Activated T-helper 1 cell treated with anti-CD3 and anti-CD28 coated beads, Interleukin-2, amount 50 U/mL, for 16 hours (primary cell): ENCODE measurements at places on chromosomes 4 and X.

DNA sequence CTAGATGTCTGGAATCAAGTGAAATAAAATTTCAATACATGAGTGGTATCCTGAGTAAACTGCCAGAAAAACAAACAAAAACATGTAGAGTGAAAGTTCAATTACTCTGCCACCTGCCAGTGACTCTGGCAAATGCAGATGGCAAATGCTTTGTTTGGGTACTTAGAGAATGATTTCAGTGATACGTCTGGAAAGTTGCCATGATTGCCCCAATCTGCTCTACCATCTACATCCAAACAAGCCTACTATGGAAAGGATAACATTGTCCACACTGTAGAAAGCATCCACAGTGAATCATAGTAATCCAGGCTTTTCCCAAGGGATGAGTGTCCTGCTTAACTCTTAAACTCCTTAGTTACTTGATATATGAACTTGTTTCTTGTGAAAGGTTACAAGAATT is 3.4 kb downstream of the SPATA4 start:
- no peak for DNase-seq

DNA sequence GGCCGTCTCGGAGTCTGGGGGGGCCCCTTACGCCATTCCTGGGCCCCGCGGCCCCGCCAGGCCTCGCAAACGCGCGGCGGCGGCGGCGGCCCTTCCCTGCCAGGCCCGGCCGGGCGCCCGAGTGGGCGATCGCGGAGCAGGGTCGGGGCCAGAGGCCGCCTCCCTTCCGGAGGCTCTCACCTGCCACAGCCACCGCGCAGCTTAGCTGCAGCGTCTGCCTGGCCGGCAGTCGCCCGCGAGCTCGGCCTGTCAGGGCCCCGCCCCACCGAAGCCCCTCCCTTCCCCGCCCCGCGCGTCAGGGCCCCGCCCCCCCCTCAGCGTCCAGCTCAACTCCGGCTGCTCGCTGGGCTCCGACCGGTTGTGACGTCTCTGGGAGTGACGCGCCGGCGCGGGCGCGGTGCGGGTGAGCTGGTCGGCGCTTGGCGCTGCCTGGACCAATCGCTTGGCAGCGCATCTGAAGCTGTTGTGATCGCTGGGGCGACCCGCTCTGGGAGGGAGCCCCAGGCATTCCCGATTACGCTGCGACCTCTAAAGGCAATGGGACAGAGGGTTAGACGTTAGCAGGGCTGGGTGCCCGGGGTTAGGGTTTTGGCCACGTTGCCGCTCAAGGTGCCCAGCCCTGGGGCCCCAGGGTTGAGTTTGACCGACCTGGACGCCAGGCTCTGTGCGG is at the start of gene SLC10A3:
Gene SLC10A3, minus strand, starts transcription at position 216 of the 670 bp plus-strand sequence. CDS start 1,689 bp downstream, outside the sequence.
- DNase-seq: peak; percentile 82

DNA sequence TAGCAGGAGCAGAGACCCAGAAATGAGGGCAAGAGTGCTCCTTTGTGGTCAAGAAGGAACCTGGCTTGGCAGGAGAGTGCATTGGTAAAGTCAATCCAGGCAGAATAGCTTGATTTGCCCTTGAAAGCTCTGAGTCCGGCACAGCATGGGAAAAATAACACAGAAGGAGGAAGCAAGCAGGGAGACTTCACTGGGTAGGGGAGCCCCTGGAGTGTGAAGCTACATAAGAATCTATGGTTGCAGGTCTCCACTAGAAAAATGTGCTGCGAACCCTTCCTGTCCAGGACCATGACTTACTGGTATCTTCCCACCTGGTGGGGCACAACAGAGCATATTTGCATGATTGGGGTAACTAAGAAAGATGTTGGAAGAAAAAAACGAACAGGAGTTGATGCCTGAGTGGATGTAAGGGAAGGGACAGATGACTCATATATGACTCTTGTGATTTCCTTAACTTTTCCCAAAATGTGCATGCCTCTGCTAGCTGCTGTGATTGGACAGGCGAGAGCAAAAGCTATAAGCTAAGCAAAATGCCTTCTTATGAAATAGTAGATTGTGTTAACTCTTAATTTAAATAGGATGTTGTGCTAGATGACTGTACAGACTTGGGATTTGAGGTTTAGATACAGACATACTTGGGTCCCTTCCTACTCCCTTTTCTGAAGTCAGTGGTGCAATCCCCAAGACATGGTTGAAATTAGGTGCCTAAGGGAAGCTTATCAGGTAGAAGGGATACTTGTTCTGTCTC is 3.3 kb downstream of the IL13RA1 start:
- DNase-seq: no peak

DNA sequence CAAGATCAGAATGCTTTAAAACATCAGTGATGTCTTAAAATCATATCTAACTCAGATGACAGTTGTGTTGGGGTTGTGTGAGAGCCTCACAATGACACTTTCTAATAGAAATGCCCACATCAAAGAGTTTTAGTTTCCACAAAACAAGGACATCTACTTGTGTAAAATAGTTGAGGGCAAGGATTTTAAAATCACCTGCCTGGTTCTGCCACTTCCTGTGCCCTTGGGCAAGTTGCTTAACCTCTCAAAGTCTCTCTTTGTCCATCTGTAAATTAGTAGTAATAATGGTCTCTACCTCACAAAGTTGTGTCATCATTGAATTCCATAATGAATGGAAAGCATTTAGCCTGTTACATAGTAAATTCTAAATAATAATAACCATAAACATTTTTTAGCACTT is 41.9 kb upstream of the RELL1 start:
- no peak for DNase-seq

DNA sequence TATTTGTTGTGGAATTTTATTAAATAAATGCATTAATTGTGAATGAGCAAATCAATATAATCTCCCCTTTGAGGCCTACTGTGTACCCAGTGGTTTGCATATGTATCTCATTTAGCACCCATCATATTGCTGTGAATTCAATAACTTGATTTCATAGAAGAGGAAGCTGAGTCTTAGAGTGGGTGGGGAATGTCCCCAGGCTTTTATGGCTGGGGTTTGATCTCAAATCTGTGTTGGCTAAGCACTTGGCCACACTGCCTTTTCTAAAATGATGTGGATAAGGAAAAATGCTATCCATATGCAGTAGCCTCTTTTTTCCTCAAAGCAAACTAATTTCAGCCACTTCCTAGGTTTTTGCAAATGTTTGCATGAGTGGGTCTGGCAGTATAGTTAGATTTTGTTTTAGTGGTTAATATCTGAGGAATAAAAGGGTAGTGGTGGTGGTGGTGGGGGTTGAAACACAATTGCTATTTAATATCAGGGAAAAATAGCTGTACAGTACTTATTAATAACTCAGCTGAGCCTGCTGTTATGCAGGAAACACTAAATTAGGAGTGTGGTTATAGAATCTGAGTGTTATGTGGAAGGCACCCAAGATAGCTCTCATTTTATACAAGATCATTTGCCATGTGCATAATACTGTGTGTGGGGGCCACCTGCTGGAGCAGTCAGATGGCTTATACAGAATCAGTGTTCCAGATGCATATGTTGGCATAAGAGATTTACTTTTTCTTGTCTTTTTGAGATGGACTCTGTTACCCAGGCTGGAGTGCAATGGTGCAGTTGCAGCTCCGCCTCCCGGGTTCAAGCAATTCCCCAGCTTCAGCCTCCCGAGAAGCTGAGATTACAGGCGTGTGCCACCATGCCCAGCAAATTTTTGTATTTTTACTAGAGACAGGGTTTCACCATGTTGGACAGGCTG is 108.0 kb downstream of the TMEM131L start:
- peak; percentile 20 for DNase-seq

- DNase-seq: no peak
Observed at GRCh38 chr4:33930497-33930896, 2313.8 kb downstream of the ARAP2 start.

DNA sequence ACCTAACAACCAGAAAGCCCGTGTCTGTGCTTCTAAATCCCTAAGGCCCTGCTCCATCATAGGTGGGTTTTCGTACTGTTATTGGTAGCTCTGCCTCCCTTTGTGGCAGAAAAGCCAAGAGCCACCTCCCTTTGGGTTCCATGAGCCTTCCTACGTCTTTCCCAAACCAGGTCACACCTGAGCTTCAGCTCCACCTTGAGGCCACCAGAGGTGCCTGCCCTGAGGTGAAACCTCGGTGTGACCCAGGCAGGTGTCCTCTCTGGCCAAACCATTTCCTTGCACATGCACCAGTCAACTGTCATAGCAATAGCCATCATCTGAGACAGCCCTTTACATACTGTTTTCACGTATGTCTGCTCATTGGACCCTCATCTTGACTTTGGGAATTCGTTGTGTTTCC is 188.0 kb upstream of the RBPJ start:
- DNase-seq: no peak

DNA sequence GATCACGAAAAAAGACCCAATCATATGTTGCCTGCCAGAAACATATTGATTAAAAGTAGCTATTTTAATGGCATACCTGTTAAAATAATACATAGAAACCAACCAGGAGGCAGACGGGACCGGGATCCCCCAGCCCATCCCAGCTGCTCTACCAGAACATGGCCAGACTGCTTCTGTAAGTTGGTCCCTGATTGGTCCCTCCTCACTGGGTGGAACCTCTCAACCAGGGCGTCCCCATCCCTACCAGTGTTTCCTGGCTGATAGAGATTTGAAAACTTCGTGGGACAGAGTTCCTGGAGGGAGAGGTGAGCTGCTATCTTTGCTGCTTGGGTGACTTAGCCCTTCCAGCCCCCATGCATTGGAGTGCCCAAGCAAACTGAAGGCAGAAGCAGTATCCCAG is 256.2 kb downstream of the TRAM1L1 start:
- DNase-seq: no peak

DNA sequence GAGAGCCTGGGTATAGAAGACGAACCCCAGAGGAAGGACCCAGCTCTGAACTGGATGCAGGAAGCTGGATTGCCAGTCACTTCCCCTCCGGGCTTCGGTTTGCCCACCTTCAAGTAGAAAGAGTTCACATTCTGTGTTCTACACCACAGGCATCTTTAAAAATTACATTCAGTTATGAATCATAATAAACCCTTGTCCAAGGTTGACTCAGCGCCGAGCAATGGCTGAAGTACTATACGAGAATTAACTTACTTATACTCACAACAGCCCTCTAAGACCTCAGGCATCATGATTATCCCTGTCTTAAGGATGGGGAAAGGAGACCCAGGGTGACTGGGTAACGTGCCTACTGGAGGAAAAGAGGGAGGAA is 72.5 kb downstream of the EVC2 start:
- DNase-seq: no peak

DNA sequence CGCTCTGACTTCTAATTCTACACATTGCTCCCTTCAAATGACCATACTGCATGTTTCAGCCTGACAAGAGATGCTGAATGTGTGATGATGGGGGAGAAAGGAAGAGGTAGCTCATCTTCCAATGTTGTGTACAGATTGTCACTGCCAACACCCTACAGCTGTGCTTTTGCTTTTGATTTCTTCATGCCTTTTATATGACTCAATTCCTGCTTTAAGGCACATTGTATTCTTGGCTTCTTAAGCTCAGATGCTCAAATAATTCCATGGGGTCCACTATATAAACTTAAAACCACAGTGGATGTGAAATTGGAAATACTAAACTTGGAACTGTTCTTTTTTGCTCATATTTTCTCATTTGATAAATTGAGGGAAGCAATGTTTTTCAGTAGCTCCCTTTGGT is 183.2 kb upstream of the WDFY3 start:
- DNase-seq: no peak

GRCh38 chr4:175951794-175952193 is 113.8 kb upstream of the WDR17 start:
- no peak for DNase-seq

GRCh38 chr4:30619679-30620078 is 100.5 kb upstream of the PCDH7 start:
- DNase-seq: no peak

DNA sequence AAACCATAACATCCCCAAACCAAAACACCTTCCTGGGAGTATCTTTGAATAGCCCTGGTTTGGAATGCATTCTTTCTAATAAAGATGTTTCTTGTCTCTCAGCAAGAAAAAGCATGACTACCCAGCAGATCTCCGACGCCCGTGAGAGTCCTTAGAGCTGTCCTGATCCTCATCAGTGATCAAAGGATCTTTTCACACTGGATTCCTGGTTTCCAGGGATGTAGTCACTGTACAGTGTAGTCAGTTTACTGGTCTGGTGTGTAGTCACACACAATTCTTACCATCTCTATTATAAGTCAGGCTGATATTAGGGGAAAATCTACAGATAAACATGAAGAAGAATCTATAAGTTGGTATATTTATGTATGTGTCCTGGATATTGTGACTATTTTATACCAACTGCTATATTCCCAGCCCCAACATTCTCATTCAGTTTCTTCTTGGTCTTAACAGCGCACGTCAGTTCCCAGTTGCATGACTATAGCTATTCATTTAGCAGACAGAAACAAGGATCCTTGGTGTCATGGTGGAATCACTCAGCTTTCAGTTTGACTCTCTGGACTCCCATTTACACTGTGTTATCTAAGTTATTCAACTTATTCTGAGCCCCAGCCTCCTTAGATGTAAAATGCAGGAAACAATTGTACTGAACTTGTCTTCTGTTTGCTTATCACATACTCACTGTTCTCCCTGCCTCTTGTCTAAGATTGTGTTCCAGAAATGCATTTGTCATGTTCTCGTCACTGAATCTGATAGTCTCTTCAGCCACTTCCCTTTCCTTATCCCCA is 68.3 kb downstream of the SLIT2 start:
- no peak for DNase-seq

GRCh38 chrX:46796574-46797191 is 37.8 kb upstream of the SLC9A7 start:
- DNase-seq: peak; percentile 26

DNA sequence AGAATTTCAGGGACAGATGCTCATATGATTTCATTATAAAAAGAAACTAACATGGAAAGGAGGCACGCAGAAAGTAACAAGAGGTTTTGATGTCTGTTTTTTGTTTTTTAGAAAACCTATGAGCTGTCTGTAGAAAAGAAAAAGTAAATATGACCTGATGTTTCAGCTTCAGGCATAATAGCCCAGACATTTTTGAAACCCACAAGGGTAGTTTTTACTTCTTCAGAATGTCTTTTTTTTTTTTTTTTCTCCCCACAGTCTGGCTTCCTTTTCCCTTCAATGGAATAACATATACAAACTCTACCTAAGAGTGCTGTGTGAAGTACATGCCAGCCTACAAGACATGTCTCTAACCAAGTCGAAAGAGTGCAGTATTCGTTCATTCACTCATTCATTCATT is 18.3 kb upstream of the STX18 start:
- no peak for DNase-seq
